Fibroblast of upper back skin (primary cell): ENCODE measurements at places on chromosomes 3 and 15.

DNA sequence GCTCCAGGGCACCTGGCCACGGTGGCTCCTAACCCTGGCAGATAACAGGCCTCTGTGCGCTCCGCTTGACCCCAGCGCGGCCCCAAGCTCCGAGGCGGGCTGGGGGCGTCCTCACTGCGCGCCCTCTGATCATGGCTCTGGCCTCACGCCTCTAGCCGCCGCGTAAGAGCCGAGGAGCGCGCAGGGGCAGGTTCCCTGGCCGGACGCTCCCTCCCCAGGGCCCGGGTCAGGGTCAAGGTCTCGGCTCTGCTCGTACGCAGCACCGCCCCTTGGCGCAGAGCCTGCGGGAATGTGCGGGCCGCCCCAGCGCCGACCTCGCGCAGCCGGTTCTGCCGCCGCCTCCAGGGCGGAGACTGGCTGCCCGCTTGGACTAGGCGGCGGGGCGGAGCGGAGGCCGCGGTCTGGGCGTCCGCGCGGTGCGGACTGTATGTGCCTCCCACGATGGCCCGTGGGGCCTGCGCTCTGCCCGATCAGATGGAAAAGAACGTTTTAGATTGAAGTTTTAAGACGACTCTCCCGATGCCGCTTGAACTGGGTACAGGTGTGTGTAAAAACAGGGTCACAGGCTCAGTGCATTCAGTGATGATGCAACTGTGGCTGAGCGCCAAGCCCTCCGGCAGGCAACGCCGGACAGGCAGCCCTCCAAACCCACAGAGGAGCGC, 40.8 kb downstream of the CHST14 start:
- DNase-seq: no peak

- peak; percentile 93 for DNase-seq
Observed at GRCh38 chr15:35740761-35741160, 194.8 kb upstream of the DPH6 start.

GRCh38 chr3:158313338-158313927, 203.5 kb downstream of the RSRC1 start:
- DNase-seq: peak; percentile 45

DNA sequence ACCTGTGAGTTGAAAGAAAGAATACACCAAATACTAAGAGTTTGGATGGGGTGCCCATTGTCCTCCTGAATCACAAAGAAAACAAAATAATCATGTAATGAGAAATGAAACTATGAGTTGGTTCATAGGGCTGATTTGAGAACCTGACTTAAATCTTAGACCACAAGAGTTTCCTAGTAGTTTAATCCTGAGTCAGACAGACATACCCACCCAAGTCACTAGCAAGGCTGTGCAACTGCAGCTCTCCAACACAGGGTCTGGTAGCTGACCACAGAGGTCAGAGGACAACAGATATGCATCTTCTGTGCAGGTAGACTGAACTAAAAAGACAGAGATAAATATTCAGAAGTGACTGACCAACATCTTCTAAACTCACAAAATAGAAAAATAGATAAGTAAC, 296.3 kb upstream of the TMCO5A start:
- peak; percentile 24 for DNase-seq

DNA sequence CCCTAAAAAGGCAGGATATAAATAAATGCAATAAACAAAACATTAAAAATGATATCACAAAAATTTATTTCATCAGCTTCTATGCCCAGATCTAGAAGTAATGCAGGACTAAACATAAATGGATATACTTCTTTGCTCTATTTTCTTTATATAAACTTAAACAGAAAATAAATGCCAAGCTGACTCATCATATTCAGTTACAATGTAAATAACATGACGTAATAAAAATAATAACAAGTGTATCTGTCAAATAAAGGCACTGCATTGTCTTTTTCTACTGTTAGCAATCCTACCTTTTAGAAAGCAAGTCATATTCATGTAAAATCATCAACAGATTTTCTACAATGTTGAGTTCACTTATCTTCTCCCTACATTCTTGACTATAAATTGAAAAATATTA, 61.6 kb downstream of the NEK10 start:
- no peak for DNase-seq

- no peak for DNase-seq
Observed at GRCh38 chr3:76624164-76624563, 415.7 kb upstream of the ROBO2 start.

- peak; percentile 73 for DNase-seq
Observed at GRCh38 chr3:171841620-171842000, 1.5 kb upstream of the TMEM212 start.

DNA sequence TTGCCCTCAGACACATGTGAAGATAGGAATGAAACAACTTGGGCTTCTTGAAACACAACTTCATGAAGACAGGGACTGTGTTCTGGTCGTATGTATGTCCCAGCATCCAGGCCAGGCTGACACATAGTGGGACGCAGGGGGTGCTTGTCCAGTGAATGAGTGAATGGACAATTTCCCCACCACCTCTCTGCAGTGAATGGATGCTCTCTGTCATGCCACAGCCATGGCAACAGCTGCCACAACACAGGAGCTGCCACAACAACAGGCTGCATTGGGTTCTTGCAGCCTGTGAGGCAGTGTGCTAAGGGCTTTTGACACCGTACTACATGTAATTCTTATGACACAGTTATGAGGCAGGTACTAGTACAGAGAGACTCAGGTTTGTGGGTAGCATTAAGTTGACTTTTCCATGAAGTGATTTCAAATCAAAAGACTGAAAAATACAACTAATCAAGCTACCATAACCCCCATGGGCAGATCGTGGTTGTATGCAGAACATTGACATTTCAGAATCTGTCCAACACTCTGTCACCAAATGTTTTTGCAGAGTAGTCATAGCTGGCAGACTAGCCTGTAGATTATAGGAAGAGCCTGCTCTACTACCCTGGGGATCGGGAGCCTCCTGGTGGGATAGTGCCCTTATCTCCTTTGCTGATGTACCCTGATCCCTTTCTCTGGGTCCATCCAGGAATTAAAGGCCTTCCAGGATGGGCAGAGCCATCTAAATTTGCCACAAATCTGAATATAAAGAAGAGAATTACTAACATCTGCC, 40.8 kb downstream of the CLSTN2 start:
- no peak for DNase-seq

DNA sequence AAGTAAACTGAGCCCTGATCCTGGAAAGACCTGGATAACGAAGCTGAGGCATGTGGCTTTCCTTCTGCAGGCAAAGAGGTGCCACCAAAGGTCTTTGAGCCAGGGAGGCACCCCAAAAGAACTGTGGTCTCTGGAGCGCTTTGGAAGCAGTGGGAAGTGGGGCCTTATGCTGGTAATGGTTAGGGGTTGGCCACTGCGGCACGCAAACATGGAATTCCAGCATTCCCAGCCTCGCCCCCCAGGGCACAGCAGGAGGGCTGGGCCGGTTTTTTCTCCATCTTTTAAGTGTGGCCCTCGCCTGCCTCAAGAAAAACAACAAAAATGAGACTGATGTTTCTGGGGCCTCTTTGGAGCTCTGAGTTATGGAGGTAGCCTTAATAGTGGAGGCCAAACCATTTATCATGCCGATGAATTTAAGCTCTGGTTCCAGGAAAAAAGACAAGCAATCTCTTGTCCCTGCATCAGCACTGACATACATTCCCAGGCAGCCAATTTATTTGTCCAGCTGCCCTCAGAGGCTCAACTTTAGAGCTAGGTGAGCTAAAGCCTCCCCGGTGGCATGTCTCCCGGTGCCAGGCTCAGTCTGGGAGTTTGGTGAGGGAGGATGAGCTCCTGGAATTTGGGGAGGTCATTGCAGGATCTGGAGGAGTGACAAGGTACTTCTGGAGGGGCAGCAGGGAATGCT, 109.0 kb downstream of the TLE3 start:
- no peak for DNase-seq

DNA sequence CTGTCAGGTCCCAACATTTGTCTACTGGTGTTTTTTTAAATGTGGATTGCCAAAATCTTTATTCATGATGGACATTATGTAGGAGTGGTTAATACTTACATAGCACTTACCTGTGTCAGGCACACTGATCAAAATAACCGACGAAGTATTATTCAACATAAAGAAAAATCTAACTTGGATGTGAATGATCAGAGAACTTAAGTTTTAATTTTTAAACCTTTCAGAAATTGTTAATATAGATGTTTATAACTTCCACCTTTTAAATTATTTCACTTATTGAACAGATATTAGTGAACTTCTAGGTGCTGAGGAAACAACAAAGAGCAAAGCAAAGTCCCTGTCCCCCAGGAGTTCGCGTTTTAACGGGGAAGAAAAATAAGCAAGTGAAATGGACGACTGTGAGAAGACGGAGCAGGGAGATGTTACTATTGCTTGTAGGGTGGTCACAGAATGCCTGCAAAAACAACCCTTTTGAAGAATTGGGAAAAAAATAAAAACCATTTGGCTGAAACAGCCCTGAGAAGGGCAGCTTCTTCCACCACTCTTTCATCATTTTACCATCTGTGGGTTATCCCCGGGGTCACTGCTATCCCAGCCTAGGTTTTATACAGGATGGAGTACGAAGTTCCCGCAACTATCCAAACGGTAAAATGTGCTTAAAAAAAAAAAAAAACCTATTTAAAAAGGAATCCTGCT, 915 bp upstream of the APH1B start:
- DNase-seq: no peak

DNA sequence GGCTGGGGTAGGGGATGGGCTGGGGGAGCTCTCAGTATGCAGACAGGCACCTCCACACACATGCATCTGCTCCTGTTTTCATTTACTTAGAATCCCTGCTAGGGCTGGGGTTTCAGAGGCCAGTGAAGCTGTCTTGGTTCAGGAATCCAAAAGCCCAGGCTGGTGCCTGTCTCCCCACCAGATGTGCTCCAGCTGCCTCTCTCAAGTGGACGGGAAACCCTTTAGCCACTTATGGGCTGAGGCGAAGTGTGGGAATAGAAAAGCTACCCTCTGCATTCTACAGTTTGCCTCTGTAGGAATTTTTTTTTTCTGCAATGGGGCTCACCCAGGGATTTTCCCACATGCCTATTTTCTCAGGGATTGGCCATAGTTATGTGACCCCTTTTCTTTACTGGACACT, 72.5 kb downstream of the ATP2B2 start:
- no peak for DNase-seq

- DNase-seq: peak; percentile 26
Observed at GRCh38 chr3:138824114-138824506, 10.6 kb downstream of the PIK3CB start.

- DNase-seq: peak; percentile 10
Observed at GRCh38 chr15:73190189-73190601, 137.9 kb downstream of the NEO1 start.

- peak; percentile 37 for DNase-seq
Observed at GRCh38 chr15:81758818-81759284, 287.0 kb downstream of the MEX3B start.

- no peak for DNase-seq
Observed at GRCh38 chr3:110324171-110324705, 747.4 kb upstream of the NECTIN3 start.
